ENCODE measurements at places on chromosomes 1 and 21. TPM values are rescaled to one million over a fixed set of nuclear protein-coding genes. Genes with fewer than 3 reads are reported as not detected.

TMEM234 gene
- total RNA-seq: 6.8 TPM

CLDN17 gene
- not detected for total RNA-seq

TNFRSF1B gene
- total RNA-seq: 0.45 TPM

SLC39A1 gene
- total RNA-seq: 162 TPM

SPRR2E gene
- total RNA-seq: not detected

RBM15 gene
- 7.4 TPM for total RNA-seq

ATP1A2 gene
- 0.04 TPM for total RNA-seq

KIF17 gene
- total RNA-seq: 1.2 TPM

CCSAP gene
- total RNA-seq: 6.8 TPM

OR2M3 gene
- not detected for total RNA-seq

MTHFR gene
- total RNA-seq: 4.5 TPM

GNAT2 gene
- total RNA-seq: not detected

SRSF10 gene
- 86.7 TPM for total RNA-seq

ZBTB18 gene
- total RNA-seq: 4.7 TPM

SLC35F3 gene
- 4.1 TPM for total RNA-seq

GBP7 gene
- total RNA-seq: not detected

GPR52 gene
- not detected for total RNA-seq

SLC44A5 gene
- total RNA-seq: not detected

CYP4B1 gene
- total RNA-seq: not detected

ADCY10 gene
- total RNA-seq: 0.17 TPM

TSSK3 gene
- not detected for total RNA-seq

AMPD1 gene
- not detected for total RNA-seq

GBP2 gene
- total RNA-seq: 1.1 TPM

GPR37L1 gene
- 0.14 TPM for total RNA-seq

KRTAP19-1 gene
- not detected for total RNA-seq

NUCKS1 gene
- 87.7 TPM for total RNA-seq

TMEM125 gene
- not detected for total RNA-seq

C1QTNF12 gene
- 0.59 TPM for total RNA-seq

FCGR3A gene
- not detected for total RNA-seq

S100A2 gene
- 17.0 TPM for total RNA-seq

SAMSN1 gene
- not detected for total RNA-seq

C1orf87 gene
- not detected for total RNA-seq

TMEM51 gene
- 41.6 TPM for total RNA-seq

ANKRD35 gene
- total RNA-seq: not detected

MTMR11 gene
- total RNA-seq: 9.6 TPM

PRAMEF15 gene
- not detected for total RNA-seq
